Right renal cortex interstitium (tissue), 3 donors: ENCODE measurements at places on chromosomes 6 and 20. TPM values are rescaled to one million over a fixed set of nuclear protein-coding genes. Genes with fewer than 3 reads are reported as not detected.
A peak's percentile ranks its signal among the peaks of the same experiment; 100 is the strongest.

The TP53TG5 gene
- polyA plus RNA-seq = 0.79 TPM

The GRM1 gene
- polyA plus RNA-seq = 0.24 TPM

The EFCAB8 gene
- polyA plus RNA-seq = 0.06 TPM

The SYS1 gene
- polyA plus RNA-seq = 33.8 TPM

The GSTA2 gene
- polyA plus RNA-seq = 0.25 TPM

The EYS gene
- 0.51 TPM for polyA plus RNA-seq

The FAM162B gene
- 4.1 TPM for polyA plus RNA-seq

The HLA-F gene
- 8.8 TPM for polyA plus RNA-seq

- DNase-seq = no peak
These were observed 149.7 kb upstream of the SIM1 start for GRCh38 chr6:100614386-100614785.

- DNase-seq = no peak
These were observed 697 bp upstream of the CEP43 start for GRCh38 chr6:166998256-166999144.

DNA sequence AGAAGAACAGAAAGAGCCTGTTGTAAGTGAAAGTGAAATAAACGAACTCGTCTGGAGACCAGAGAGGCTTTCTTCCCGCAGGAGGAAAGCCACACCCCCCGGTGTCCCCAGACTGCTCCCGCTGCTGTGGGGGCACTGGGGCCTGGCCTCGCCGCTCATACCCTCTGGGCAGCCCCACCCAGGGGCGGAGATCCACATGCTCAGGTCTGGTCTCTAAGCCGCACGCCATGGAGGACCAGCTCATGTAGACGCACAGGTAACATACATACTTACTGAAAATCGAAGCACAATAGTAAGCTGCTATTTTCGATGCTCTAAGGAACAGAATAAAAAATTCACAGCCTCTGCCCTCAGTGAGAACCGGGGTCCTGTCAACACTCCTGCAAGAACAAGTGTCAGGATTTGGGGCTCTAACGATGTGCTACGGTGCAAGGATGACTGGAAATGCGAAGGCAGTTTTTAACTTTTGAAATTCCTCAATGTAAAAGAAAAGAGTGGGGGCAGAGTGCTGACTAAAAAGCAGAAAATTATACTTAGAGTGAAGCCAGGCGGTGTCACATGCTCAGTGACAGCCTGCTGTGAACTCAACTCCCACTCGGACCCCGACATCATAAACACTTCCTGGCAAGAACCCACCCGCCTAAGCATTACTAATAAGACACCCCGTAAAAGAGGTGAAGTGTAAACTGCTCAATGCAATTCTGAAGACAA, 110.5 kb downstream of the IRF4 start:
- no peak for DNase-seq

DNA sequence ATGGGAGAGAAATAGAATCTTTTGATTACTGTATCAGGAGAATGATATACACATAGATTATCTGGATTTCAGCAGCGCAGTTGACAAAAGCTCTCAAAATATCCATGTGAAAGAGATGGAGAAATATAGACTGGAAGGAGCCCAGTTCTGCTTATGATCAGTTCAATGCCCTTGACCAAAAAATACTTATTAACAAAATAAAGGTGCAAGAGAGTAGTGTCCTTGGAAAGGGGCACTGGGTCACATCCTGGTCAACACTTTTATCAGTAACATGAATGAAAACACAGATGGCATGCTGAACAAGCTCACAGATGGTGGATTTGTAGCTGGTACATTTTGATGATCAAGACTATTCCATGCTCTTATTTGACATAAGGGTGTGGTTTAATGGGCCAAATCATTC, 63.9 kb upstream of the PLEKHG1 start:
- no peak for DNase-seq

GRCh38 chr20:35902545-35902941, 51.8 kb downstream of the SCAND1 start:
- DNase-seq = no peak

GRCh38 chr6:55518529-55519060, 60.4 kb downstream of the HMGCLL1 start:
- no peak for DNase-seq

DNA sequence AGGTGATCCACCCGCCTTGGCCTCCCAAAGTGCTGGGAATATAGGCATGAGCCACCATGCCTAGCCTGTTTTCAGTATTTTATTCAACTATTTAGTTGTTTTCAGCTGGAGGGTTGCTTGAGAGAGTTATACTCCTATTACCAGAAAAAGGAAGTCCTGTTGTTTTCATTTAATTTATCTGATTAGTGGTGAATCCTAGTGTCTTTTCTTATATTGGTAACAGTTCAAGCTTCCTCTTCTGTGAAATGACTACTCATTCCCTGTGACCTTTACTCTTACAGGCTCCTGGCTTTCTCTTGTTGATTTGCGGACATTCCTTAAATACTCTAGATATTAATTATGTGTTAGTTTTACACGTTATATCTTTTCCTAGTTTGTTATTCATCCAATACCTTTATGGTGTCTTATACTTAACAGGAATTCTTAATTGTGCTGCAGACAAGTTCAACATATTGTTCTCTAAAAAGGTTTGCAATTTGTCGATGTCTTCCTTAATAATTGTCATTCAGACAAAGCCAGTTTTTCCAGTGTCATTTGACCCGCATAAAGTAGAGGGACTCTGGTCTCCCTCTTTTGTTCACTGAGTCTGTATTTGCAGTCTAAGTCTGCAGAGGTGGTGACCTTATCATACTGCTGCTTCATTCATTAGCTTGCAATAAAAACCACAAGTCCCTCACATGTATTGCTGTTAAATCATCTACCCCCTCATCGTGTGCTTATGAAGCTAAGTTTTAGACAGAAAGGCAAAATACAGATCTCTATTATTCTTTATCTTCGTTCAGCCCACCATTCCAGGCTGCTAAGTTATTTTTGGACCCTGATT, 51.4 kb downstream of the ZBTB9 start:
- DNase-seq = no peak

DNA sequence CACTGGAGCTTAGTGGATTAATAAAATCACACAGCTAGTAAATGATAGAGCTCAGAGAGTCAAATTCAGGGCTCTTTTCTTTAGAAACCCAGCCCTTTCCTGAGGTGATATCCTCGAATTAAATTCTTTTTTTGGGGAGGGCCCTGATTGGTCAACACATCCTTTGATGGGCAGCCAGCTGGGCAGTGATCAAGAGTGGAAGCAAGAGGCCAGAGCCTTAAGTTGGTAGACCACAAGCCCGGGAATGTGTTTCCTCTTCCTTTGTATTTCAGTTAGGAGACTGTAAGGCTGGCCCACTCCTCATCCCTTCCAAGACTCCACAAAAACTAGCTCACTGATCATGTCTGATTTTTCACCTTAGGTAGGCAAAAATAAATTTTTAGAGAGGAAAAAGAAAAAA, 640.5 kb downstream of the DHX35 start:
- DNase-seq = no peak

- no peak for DNase-seq
These were observed 105.4 kb downstream of the FYN start for GRCh38 chr6:111767752-111768430.

DNA sequence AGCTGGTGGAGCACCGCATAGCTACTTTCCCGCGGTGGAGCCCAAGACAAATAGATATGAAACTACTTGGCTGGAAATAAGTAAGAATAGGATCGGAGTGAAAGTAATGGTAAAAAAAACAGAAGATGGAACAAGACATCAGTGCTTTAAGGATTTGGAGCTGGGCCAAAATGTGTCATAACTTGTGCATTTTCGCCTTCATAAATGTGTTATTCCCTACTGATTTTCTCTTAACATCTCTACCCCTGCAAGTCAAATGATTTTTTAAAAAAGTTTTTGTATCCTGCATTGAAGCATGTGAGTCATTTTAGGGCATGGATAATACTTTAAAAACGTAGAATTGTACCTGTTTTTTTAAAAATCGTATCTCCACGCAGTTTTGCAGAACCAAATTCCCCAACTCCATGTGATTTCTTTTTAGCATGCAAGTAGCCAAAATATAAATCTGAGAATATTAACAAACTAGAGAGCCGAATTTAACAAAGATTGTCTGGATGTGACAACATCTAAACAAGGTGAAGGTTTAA, 882 bp upstream of the FAM184A start:
- DNase-seq = peak; percentile 8

DNA sequence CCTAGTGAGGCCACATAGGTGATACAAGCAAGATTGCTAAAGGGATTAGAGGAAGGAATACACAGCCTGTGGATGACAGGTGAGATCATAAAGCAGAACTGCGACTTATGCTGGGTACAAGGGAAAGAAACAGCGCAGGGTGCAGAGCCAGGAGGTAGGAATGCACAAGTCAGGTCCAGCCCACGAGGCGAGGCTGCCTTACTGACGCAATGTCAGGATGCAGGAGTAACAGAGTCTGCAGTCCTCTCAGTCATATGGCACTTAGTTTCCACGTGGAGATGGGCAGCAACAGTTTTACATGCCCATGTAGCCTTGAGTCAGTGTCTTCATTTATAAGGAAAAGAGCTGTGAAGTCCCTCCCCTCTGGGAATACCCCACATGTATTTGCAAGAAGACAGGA, 210.9 kb downstream of the SYNE1 start:
- DNase-seq = no peak

DNA sequence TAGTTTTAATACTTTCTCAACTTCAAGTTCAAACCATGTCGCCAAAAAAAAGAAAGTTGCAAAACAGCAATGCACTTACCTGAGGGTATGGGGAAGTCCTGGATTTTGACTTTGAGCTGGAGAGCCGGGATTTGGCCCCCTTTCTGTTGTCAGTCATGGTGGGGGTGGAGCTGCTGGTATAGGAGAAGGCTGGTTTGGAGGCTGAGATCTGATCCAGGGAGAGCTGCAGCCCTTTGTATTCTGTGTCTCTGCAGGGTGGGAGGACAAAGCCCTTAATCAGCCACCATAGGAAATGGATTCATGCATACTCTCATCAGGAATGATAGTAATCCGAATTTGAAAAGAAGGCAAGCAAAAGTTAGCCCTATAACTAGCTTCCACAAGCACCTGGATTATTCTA, 44.0 kb downstream of the SIM1 start:
- DNase-seq = no peak

GRCh38 chr6:7868926-7869325, 41.7 kb downstream of the TXNDC5 start:
- no peak for DNase-seq

DNA sequence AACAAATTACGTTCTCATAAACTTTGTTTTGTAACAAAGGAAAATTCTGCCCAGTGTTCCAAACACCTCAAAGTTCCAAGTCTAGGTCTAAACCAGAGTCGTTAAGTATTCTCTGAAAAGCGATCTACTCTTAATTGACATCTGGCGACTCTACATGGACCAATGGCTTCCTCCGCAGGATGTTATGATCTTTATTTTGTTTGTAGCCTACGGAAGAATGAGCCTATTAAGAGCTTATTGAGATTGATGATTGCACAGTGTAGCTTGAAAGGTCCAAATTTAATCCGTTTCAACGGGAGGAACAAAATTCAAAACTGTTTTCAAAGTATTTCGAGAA, 61.1 kb downstream of the FAM217A start:
- DNase-seq = peak; percentile 44

DNA sequence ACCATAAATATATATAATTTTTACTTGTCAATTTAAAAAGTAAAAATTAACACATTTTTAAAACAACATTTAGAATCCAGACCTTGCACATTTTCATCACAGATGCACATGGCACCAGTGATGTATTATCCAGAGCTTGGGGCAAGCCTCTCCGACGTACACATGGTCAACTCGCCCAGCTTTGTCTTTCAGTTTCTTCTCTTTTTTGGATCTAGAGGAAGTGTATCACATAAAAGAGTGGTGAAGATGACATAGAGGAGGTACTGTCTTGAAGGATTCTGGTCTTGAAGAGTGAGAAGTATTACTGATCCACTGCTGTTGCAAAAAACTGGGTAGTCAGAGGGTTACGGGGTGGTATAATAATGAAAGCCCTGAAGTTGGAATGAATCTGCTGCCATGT, 46.9 kb upstream of the TAB2 start:
- no peak for DNase-seq

DNA sequence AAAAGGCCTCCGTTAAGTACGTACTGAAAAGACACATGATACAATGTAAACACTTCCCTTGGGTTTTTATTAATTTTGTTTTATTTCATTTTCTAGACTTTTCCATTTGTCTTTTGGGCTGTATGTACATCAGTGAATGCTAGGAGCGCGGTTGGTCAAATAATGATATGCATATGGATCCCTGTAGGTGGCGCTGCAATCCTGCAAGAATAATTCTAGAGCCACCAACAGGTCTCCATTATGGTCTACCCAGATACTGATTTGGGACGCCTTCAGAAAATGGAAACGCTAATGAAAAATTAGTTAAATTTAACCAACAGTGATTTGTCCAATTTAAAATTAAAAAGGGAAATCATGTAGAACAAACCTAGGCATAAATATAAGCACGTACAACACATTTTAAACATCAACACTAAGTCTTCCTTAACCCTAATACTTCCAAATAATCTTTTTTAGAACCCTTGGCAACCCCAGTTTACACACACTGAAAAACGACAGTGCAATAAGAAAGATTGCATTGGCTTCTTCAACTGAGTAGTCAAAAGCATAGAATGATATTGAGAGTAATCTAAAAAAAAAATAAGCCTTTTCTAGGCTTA, 433.5 kb downstream of the RFPL4B start:
- DNase-seq = peak; percentile 80

- no peak for DNase-seq
These were observed 18.7 kb downstream of the SERPINB6 start for GRCh38 chr6:2952557-2953095.

- DNase-seq = no peak
These were observed 83.2 kb upstream of the TBX18 start for GRCh38 chr6:84847390-84848160.

GRCh38 chr6:113857556-113858479, 673 bp downstream of the MARCKS start:
- DNase-seq = no peak

DNA sequence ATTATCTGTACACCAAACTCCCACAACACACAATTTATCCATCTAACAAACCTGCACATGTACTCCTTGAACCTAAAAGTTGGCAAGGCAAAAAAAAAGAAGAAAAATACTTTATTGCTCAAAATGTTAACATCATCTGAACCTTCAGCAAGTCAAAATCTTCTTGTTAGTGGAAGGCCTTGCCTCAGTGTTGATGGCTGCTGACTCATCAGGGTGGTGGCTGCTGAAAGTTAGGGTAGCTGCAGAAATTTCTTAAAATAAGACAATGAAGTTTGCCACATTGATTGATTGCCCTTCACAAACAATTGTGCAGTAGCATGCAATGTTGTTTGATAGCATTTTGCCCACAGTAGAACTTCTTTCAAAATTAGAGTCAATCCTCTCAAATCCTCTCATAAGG, 2.7 kb upstream of the WFDC11 start:
- no peak for DNase-seq

- no peak for DNase-seq
These were observed 1.2 kb upstream of the PNPLA1 start for GRCh38 chr6:36268478-36269275.
